ENCODE measurements at places on chromosomes 13 and 19.

DNA sequence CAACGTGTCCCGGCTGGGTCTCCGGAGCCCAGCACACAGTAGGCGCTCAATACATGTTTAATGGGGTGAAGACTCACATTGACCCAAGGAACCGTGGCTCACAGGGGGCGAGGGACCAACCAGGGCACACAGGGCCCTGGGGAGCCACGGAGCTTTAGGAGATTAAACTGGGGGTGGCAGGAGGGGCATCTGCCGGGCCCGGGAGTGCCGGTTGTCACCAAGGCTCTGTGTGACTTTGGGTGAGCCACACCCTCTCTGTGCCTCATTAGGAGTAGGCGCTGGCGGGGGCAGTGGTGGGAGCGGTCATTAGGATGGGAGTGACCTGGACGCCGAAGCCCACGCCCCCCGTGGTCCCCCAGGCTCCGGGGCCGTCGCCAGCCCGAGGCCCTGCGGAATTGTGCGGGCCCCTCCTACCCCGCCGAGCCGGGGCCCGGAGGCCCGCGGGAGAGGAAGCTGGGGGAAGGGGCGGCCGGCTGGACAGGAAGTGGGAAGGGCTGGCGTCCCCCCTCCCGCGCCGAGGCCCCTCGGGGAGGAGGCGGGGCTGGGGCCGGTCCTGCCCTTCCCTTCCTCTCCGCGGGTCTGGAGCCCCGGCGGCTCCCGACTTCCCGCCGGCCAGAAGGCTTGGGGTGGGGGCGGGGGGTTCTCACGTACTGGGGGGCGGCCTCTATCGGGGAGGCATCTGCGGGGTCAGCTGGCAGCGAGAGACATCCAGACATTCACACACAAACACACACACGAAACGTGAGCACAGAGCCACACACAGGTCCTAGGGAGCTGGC is 1.8 kb upstream of the SSBP4 start:
- DNase-seq = peak; percentile 92

DNA sequence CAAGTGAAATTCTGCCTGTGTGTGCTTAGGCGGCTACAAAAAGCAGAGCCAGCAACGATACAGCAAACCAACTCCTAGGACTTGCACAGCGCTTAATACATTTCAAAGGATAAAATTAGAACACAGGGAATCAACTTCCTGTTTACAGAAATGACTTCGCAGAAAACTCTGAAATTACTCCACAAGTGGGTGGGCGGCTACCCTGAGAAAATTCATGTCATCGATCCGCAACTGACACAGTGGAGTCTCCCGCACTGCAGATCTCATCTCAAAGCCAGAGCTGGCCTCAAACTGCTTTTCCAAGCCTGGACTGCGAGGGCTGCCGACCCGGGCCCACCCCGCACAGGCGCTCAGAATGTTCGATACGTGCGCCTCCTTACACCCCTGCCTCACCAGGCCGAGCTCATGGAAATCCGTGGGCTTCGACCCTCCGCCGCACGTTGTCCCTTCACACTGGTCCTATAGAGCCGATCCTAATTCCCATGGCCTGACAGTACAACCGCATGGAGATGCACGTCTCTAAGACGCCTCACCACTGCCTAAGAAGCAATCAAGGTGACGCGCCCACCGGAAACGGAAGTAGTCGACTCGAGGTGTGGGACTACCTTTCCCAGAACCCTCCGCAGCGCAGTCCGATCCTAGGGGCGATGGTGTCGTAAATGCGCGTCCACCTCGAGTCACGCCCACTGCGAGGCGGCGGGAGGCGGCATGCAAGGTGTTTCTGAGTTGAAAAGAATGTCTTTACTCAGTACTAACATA is at the start of gene ZNF229:
TSS of gene ZNF229 (minus strand) at position 557 of the 759 bp plus-strand sequence. CDS start 5,625 bp downstream, outside the sequence.
- peak; percentile 88 for DNase-seq

GRCh38 chr13:65787082-65787481 is 1443.1 kb downstream of the PCDH9 start:
- no peak for DNase-seq

GRCh38 chr13:74052402-74052928 is 81.7 kb downstream of the KLF12 start:
- DNase-seq = no peak

All from right forelimb (tissue), 1 donor.